Activated CD4-positive, CD25-positive, alpha-beta regulatory T cell treated with anti-CD3 and anti-CD28 coated beads, Interleukin-2, amount 50 U/mL, for 24 hours (primary cell): ENCODE measurements at places on chromosomes 7 and 10.

DNA sequence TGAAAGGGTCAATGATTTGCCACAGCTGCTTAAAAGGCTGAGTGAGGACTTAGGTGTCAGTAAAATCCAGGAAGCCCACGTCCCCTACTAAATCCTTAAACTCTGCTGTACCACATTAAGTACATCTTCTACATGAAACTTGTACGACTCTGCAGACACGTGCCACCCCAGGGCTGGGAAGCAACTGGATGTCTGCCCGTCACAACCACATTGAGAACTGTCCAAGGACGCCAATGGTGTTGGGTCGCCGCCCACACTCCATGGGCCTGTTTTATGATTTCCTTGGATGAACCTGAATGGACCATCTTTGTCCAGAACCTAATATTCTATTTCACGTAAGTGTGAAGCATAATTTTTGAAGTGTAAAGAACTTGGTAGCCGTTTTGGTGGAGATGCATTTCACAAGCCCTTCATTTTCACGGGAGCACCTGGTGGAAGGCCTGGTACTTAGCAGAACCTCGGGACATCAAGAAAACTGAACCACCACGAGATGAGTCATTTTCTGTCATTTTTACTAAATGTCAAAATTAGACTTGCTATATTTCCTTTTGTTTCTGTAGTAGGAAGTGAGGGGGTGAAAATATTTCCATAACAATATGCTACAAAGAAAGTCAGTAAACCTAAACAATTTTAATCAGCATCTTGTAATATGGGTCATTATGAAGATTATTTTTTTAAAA is 134.9 kb downstream of the SFMBT2 start:
- peak; percentile 45 for ATAC-seq

DNA sequence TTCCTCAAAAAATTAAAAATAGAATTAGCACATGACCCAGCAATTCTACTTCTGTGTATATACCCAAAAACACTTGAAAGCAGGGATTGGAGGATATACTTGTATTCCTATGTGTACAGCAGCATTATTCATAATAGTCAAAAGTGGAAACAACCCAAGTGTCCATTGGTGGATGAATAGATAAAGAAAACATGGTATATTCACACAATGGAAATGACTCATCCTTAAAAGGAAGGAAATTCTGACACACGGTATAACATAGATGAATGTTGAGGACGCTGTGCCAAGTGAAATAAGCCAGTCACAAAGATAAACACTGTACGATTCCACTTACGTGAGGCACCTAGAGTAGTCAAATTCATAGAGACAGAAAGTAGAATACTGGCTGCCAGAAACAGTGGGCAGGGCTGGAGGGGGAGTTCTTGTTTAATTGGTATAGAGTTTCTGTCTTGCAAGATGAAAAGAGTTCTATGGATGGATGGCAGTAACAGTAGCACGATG is 26.6 kb upstream of the KAT6B start:
- ATAC-seq: peak; percentile 91

- ATAC-seq: peak; percentile 22
These were observed 31.4 kb upstream of the FAM133B start for GRCh38 chr7:92621561-92622023.

GRCh38 chr10:104291439-104291951 is 22.5 kb downstream of the GSTO2 start:
- ATAC-seq: peak; percentile 92

DNA sequence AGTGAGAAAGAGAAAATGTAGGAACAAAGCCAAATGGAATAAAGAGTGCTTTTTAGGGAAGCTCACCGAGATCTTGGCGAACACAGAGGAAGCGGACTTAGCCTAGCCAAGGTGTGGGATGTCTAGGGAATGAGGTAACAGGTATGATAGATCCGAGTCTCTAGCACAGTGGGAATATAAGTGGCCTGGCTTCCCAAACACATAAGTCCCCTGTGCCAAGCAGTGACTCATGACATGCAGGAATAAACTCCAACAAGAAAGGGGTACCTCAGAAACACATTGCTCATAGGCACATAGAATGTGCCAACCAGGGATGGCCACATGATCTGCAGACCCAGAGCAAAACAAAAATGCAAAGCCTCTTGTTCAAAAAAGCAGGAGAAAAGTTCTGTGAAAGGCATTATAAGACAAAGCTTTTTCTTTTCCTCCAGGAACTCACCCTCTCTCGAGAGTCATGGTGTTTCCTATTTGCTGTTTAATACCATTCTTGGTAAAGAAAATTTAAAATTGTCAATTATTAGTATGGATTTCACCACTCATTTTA is 542.5 kb downstream of the GATA3 start:
- no peak for ATAC-seq

- no peak for ATAC-seq
These were observed 19.0 kb downstream of the EBF3 start for GRCh38 chr10:129945064-129945463.

- ATAC-seq: no peak
These were observed 6.3 kb downstream of the HOXA4 start for GRCh38 chr7:27124096-27124901.

DNA sequence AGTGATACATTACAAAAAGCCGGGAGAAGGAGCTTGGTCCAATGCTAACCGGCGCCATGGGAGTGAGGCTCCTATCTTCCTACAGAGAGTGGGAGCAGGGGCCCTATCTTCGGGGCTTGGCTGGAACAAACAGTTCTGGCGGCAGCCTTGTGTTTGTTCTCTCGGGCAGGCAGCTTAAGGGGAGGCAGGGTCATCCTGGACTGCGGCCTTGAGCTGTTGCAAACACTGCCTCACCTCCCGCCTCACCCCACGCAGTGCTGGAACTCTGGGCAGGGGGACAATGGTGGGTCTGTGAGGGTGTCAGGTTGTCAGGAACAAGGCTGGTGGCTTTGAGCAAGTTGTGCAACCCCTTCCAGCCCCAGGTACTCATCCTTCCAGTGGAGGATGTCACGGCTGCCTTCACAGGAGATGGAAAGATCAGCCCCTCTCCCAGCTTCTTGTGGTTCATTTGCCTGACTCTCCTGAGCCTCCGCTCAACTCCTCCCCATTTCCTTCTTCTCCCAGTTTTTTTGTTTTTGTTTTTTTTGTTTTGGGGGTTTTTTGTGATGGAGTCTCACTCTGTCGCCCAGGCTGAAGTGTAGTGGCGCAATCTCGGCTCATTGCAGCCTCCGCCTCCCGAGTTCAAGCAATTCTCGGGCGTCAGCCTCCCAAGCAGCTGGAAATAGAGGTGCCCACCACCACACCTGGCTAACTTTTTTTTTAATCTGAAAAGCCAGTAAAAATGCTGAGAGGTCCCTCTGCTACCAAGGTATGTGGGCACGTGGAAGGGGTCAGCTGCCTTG is 57.4 kb downstream of the SPOCK2 start:
- ATAC-seq: no peak

DNA sequence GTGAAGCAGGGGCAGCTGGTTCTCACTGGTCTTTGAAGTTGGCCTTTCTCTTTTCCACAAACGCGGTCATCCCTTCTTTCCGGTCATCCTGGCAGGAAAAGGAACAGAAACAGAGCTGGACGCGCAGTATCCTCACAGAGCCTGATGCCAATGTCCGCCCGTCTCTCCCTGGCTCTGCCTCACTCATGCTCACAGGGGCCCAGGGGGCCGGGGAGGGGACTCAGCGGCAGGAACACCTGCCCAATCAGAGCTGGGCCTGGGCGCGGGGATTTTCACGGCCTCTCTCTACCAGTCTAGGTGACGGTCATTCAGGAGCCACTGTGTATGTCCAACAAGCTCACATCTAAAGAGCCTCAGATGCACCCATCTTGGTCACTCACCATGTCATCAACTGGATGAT is 5.0 kb upstream of the FUOM start:
- ATAC-seq: no peak

DNA sequence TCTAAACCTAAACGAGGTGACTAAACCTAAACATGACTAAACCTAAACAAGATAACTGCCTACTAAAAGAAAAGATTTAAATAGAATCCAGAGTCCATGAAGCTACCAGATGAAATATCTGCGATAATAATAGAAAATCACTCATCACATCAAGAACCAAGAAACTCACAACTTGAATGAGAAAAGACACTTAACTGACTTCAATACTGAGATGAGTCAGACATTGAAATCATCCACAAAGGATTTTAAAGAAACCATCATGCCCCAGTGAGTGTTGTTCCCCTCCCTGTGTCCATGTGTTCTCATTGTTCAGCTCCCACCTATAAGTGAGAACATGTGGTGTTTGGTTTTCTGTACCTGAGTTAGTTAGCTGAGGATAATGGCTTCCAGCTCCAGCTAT is 416.0 kb downstream of the CALN1 start:
- no peak for ATAC-seq

DNA sequence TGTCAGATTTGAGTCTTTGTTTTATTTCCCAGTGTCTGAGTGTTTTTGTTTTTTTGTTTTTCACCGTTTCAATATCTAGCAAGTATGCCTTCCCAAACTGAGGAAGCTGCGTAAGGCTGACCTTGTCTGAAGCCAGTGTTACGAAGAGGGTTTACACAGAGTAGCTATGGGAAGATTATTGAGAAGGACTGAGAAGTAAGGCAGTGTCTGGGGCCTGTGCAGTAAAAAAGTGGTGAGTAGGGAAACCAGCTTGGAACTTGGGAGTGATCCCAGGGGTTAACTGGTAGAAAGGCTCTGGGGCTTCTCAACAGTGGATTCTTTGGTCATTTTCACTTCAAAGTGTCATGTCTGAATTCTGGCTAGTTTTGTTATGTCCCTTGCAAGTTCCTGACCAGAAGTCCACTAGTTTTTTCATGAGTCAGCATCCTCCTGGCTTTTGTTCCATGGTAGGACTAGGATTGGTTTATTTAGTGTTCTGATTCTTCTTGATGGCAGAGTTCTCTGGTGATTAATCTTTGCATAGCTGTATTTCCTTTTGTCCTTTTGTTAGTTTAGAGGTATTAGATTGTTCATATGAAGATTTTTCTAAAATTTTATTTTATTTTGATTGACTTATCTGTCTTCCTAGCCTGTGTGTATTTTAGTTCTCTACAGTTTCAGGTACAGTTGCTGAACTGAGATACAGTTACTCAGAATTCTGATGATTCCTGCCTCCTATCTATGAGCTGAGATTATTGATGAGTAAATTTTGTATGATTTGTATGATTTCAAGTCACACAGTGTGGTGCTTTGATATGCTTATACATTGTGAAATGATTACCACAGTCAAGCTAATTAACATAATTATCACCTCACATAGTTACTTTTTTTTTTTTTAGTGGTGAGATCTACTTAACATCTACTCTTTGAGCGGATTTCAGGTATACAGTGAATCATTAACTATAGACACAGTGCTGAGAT is 19.0 kb downstream of the GARS1 start:
- ATAC-seq: peak; percentile 59

- no peak for ATAC-seq
These were observed 10.3 kb downstream of the OR2A14 start for GRCh38 chr7:144133307-144133706.

- no peak for ATAC-seq
These were observed 3.2 kb downstream of the CDH23 start for GRCh38 chr10:71399946-71400345.
